ENCODE measurements at places on chromosomes 1 and 21.

DNA sequence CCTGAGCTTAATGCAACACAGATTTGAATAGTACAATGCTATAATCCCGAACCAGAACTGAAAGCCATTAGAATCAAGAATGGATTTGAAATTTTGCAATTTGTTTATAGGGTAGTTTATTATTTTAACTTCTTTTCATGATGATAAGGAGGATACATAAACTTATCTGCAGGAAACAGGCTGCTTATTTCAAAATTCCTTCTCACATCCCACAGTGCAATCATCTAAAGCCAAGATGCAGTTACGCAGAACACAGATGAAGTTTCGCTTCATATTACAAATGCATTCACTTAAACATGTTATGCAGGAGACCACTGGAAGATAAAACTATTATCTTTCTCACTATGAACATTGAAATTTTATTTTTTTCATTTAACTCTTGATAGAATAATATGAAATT is 1019.6 kb downstream of the PLA2G4A start:
- no peak for DNase-seq

GRCh38 chr1:165344736-165345135 is 11.8 kb downstream of the LMX1A start:
- no peak for DNase-seq

DNA sequence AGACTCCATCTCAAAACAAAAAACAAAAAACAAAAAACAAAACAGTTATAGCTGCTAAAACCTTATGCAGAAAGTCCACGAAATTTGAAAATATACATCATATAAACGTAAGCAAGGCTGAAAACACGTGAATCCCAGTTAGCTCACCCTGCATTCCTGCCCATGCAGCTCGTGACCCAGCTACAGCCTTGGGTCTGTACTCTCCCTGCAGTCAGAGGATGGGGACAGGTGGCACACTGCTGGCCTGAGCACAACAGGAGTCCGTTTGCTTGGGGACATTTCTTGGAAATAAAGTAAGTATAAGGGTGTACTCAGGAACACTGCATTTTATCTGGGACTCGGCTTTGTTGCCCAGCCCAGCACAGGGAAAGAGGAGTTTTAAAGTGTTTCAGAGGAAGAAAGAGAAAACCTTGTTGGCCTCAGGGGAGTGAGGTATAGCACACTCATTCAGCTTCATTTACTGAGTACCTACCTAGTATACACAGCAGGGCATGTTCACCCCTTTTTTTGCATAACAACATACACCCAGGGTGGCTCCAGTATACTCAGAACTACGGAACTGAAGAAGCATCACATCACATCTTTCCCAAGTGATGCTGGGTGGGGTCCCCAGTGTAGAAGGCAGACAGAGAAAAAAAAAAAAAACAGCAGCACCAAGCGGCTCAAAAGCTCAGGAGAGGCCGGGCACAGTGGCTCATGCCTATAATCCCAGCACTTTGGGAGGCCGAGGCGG is 44.1 kb downstream of the CAPZB start:
- no peak for DNase-seq

GRCh38 chr1:77649127-77649526 is 33.3 kb downstream of the ZZZ3 start:
- DNase-seq: no peak

- no peak for DNase-seq
These were observed 82.7 kb upstream of the ESRRG start for GRCh38 chr1:216805953-216806352.

GRCh38 chr1:40930174-40930964 is 49.1 kb upstream of the CTPS1 start:
- DNase-seq: no peak

GRCh38 chr1:109266965-109267364 is 16.0 kb downstream of the PSRC1 start:
- no peak for DNase-seq

DNA sequence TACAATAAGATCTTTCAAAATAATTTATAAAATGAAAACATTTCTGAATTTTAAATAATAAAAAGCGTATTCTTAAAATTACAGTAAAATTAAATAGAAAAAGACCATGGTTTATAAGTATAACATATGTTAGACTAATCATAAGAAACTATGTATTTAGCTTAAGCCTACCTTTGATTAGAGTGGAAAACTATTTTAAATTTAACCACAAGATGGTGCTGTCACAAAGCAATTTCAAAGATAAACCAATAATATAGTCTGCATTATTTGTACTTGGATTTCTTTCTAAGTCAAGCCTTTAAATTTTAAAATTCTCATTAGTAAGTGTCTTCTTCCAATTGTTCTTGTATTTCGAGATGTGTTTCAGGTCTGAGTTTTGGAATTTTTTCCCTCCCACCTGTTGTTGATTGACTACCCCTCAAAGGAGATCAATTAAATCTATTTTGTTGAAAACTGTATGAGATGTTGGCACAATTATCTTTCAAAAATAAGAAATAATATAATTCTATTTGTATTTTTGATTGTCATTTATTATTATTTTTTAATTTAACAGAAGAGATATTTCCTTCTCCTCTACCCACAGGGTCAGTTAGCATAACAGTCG is 459.8 kb downstream of the KCNT2 start:
- peak; percentile 28 for DNase-seq

DNA sequence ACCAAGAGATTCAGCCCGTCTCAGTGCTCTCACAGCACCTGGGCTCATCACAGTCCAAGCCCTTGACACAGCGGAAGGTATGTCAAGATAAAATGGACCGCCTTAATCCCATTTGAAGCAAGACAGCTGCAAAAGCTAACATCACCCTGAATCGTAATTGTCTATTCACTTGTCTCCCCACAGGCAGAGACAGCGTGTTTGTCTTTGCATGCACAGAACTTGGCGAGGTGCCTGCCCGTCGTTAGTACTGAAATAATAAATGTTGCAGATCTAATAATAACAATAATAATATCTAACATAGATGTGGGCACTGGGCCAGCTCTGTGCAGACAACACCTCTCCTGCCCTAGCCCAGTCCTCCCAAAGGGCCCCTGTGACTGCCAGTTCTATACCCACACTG is 271.7 kb downstream of the NPHP4 start:
- no peak for DNase-seq

- no peak for DNase-seq
These were observed 43.7 kb upstream of the PSEN2 start for GRCh38 chr1:226826479-226827261.

GRCh38 chr1:3015744-3016143 is 5.5 kb upstream of the ACTRT2 start:
- no peak for DNase-seq

DNA sequence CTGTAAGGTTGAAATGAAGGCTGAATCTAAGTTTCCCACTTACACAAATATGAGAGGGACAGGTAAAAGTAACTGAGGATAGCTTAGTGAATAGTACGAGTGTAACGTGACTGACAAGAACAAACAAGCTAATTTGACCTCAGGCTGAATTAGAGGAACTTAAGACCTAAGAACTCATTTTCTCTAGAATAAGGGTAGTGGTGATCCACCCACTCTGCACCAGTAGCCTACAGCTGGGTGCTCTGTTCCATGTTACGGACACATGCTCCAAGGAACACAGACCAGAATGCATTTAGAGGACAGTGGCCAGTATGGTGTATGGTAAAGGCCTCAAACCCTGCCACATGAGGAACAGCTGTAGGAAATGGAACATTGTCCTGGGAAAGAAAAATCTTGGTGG is 14.9 kb upstream of the TMEM9 start:
- no peak for DNase-seq

GRCh38 chr1:245067257-245067656 is 87.5 kb upstream of the KIF26B start:
- DNase-seq: no peak

DNA sequence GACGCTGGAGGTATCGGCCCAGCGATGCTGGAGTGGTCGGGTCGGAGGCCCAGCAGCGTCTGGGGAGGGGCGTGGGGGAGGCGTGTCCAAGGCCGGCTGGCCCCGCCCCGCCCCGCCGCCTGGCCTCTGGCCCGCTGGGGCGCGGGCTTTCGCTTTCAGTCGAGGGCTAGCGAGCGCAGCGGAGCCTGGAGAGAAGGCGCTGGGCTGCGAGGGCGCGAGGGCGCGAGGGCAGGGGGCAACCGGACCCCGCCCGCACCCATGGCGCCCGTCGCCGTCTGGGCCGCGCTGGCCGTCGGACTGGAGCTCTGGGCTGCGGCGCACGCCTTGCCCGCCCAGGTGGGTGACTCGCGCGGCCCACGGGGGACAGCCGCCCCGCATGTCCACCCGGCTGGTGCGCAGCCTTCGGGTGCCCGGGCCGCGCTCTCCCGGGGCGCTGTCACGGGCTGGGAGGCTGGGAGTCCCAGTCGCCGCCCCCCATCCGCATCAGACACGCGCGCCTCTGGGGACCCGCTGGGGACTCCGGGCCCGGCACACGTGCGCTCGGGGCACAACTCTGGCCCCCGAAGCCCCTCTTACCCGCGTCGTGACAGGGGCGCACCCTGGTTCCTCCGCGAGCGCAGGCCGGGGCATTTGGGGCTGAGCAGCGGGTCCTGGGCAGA is at the start of gene TNFRSF1B:
TNFRSF1B (plus strand) TSS at position 158 of the 659 bp plus-strand sequence; CDS start at position 259, 101 bp downstream.
- no peak for DNase-seq

GRCh38 chr21:21028275-21028820 is 30.1 kb downstream of the NCAM2 start:
- no peak for DNase-seq

- no peak for DNase-seq
These were observed 3.9 kb upstream of the HAO2 start for GRCh38 chr1:119364640-119365039.

- DNase-seq: no peak
These were observed 159.1 kb upstream of the C8B start for GRCh38 chr1:57124768-57125446.

DNA sequence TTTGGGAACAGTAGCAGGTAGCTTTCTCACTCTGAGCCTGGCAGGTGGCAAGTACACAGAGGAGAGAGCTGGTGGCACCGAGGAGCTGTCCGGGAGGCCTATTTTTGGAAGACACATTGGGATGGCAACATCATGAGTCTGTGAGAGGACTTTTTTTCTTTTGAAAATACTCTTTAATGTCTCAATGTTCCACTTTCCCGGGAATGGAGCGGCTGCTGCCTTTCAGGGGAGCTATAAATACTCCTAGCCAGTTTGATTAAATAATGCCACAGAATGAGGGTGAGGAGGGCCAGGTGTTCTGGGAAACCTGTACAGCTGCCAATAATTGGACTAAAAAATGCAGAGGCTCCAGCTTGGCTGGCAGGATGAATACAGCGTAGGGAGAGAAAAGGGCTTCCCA is 93.3 kb upstream of the COG2 start:
- peak; percentile 33 for DNase-seq

- DNase-seq: no peak
These were observed 28.8 kb upstream of the CD84 start for GRCh38 chr1:160608057-160608456.

GRCh38 chr1:160710517-160711252 is 937 bp downstream of the CD48 start:
- DNase-seq: no peak

DNA sequence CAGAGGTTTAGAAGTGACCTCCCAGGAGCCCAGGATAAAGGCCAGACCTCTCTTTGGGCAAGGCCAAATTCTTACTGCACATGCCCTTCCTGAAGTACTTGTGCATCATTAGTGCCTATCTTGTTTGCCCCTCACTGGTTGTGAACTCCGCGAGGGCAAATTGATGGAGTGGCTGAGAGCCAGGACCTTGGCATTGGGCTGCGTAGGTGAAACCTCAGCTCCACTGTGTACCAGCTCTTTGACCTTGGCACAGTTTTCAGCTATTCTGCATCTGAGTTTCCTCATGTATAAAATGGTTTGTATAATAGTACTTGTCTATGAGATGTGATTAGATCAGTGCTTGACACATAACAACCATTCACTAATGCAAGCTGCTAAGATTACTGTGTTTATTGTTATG is 11.5 kb downstream of the OTUD3 start:
- DNase-seq: no peak

DNA sequence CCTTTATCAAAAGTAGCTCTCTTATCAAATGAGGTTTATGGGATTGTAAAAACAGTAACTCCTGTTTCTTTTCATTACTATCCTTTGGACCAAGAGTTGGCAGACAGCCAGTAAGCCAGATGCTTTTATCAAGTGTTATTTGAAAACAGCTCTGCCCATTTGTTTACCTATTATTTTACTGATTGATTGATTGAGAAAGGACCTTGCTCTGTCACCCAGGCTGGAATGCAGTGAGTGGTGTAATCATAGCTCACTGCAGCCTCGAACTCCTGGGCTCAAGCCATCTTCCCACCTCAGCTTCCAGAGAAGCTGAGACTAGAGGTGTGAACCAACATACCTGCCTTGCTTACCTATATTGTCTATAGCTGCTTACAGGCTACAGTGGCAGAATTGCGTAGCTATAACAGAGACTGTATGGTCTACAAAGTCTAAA is 3.6 kb downstream of the PRKAB2 start:
- peak; percentile 38 for DNase-seq

- DNase-seq: no peak
These were observed 73.2 kb downstream of the ZC3H11B start for GRCh38 chr1:219539645-219540254.
